ENCODE measurements at places on chromosomes 2 and 18.

DNA sequence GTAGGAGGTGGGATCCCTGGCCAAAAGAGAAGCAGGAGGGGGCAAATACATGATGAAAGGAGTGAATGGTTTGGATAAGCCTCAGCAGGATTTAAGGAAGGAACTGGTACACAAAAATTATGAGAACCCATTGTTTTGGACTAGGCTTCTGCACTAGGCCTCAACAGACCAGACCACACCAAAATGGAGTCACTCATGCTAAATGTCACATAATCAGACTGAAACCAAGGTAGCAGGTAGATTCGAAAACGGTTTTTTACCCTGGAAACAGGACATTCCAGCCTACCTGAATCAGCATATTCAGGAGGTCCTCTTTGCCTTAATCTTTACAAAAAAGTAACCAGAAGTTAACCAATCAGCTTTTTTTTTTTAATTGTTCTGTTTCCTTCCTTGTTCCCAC lies 49.4 kb upstream of the CDCA7 start:
- no peak for DNase-seq

- DNase-seq: no peak
These were observed 17.2 kb downstream of the ATP8B1 start for GRCh38 chr18:57785751-57786437.

DNA sequence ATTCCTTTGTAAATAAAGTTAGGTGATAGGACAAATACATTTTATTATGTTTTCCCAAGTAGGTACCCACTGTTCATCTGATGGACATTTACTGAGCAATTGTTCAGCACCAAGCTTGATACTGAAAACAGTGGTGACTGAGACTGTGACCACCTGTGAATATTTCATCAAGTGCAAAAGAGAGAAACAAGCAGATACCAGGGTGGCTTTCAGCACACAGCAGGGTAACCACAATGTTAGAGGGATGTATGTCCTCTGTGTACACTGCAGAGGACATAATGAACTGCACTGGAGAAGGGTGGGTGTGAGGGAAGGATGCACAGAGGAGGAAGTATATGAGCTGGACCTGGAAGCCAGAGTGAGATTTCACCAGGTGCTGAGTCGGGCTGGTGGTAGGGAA lies 411.8 kb downstream of the RAD51AP2 start:
- no peak for DNase-seq

GRCh38 chr2:43605079-43605655 lies 9.3 kb upstream of the THADA start:
- DNase-seq: no peak

DNA sequence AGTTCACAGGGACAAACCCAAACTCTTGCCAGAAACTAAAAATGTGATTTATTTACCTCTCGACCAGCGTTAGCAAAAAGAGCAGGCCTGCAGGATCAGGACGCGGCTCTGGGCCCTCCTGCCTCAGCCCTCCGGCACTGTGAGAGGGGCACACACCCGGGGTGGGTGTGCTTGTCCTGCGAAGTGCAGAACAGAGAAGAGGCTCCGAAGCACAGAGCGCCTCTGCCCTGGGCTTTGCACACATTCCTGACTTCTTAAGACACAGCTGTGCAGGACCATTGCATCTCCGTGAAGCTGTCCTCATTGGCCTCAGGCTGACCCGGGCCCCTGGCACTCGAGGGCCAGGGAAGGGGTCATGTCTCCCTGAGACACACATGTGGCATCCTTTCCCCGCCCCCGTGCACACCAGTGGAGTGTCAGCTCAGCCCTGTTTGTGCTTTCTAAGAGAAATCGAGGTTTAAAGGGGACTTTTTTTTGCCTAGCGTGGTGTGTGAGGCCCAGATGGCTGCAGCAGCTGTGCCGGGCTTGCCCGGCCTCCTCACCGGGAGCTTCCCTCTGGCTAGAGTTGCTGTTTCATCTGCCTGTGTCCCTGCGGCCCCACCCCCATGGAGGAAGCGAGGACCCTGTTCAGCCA lies 9.9 kb upstream of the NFATC1 start:
- no peak for DNase-seq

DNA sequence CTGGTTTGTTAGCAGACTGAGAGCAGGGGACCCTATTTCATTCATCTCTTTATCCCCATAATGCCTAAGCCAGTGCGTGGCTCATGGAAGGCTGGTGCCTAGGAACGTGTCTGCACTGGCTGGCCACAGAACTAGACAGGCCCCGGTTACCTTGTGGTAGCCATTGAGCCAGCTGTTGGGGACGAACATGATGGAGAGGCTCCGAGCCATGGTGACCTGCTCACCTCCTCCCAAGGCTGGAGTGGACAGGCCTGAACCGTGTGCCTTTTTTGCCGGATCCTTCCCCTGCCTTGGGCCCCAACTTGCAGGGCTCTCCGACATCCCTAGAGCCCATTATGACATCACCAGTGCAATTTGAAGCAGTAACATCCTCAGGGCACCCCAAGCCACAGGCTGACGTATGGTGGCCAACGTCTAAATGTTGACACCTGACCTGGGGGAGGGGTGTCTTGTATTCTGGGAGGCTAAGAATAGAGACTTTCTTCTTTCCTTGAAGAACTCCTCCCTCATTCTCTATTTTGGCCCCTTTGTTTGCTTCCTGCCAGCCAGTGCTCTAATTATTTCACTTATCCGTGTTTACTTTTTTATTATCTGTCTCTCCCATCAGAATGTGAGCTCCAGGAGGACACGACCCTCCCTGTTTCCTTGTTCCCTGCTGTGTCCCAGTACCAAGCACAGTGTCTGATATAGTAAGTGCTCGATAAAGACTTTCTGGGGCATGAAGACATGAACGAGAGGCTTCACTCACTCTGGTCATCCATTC lies 12.2 kb upstream of the DNPEP start:
- no peak for DNase-seq

DNA sequence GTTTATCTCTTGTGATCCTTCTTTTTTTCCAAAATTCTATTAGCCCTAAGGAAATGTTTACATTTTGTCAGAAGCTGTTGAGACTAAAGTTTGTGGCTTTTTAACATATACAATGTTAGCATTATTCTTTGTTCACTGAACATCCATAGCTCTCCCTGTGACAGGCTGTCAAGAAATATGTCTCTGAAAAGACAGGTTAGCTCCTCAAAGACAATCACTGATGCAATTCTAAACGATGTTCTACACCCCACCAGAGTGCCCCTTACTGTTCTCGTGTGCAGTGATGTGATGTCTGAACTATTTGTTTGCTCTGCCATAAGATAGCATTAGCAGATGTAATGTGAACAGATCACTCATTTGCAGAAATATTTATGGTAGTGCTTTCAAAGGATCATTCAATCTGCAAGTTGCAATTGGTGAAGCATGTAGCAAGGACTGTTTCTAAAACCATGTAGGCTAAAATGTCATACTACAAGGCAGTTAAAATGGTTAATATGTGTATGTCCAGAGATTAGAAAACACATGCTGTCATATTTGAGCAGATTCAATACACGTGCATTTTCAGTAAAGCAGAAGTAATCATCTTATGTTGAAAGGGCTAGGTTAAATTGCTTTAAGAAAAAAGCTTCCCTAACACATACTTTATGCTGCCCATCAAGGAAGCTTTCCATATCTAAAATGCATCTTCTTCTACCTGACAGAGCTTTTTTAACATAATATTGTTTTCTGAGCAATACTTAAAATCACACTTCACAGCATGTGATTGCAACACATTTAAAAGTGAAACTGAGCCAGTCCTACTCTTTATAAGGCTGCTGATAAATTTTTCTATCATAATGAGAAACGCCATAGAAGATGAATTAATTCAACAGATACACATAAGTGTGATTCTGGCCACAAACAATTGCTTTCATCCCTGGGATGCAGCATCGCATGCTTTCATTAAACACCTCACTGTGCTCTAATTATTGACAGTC lies 285.7 kb upstream of the UBE2E3 start:
- no peak for DNase-seq

DNA sequence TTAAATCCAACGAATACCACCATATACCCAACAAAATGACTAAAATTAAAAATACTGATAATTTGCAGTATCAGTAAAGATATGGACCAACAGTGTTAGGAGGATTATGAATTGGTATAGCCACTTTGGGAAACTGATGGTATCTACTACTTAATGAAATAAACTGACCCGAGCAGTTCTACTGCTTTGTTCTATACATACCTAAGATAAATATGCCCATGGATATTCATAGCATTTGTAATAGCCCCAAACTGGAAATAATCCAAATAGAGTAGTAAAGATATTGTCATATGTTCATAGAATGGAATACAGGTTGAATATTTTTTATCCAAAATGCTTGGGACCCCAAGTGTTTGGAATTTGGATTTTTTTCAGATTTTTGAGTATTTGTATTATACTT lies 20.7 kb downstream of the PPP1CB start:
- no peak for DNase-seq

- DNase-seq: no peak
These were observed 42.0 kb upstream of the ASXL2 start for GRCh38 chr2:25920336-25920735.

All from fibroblast of skin of left biceps (primary cell).